ENCODE measurements at places on chromosomes 7 and 10.
A peak's percentile ranks its signal among the peaks of the same experiment; 100 is the strongest.

DNA sequence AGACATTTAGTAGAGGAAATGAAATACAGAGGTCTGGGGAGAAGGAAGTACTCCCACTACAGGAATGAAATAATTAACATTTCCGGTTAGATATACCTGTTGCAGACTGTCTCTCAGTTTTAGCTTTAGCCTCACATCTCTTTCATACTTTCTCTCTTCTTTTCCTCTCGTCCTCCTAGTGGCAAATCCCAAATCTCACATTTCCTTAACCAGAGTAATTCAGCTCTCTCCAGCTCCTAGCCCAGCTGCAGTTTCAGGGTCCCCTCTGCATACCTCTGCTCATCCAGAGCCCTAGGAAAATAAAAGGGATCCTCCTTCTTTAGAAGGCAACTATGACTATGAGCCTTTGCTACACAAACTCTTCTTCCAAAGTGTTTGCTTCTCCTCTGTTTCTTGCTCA, 643.2 kb downstream of the PHTF2 start:
- no peak for DNase-seq

GRCh38 chr7:124938128-124938527, 8.5 kb upstream of the POT1 start:
- no peak for DNase-seq

DNA sequence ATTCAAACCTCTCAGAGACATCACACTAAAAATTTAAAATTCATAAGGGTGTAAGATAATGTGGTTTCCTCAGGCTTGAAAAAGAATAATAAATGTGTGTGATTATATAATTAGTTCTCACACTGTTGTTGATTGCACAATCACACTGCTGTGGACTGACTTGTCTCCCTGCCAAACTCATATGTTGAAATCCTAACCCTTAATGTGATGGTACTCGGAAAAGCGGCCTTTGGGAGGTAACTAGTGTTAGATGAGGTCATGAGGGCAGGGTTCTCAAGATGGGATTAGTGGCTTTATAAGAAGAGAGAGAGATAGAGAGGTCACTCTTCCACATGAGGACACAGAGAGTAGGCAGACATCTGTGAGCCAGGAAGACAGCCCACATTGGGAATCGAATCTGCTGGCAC, 128.5 kb upstream of the COL1A2 start:
- DNase-seq = no peak

GRCh38 chr10:33760056-33760943, 425.8 kb upstream of the NRP1 start:
- DNase-seq = no peak

DNA sequence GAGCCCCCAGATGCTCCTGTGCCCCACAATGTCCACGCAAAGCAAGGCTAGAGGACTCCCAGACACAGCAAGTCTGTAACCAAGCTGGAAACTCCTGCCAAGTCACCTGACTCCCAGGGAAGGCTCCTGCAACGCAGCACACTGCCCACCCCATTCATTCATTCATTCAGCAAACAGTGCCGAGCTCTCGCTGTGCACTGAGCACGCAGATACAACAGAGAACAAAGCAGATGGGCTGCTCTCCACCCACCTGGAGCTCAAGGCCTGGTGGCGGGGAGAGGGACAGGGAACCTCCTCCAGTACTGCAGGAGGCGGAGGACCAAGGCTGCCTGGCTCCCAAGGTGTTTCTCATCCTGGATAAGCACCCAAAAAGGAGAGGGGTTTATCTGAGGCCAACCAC, 8.6 kb downstream of the KCNH2 start:
- DNase-seq = no peak

DNA sequence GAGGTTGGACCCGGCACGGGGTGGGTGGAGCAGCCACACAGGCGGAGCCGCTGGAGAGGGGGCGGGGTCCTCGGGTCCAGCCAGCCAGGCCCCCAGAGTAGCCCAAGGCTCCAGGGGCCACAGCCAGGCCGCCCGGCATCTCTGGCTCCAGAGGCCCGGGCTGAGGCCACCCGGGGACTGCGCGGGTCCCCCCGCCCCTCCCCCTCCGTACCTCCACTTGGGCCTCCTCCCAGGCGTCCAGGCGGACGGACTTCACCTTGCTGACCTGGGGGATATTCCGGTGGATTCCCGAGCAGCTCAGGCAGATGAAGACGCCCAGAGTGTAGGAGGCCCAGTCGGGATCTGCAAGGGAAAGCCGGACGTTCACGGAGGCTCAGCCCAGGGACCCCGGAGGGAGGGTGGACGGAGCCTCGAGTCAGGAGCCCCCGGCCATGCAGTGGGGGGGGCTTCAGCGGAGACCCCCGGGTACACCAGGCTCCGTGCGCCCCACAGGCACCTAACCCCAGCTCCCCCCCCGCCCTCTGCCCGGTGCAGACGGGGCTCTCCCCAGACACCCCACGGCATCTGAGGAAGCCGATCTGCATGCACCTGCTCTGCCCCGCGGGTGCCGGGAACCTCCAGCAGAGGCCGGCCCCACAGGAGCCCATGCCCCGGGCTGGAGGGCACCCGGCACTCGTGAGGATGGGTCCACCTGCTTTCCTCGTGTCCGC, 19.2 kb downstream of the ADAP1 start:
- DNase-seq = no peak

GRCh38 chr10:100901051-100901450, 11.7 kb upstream of the SLF2 start:
- no peak for DNase-seq

DNA sequence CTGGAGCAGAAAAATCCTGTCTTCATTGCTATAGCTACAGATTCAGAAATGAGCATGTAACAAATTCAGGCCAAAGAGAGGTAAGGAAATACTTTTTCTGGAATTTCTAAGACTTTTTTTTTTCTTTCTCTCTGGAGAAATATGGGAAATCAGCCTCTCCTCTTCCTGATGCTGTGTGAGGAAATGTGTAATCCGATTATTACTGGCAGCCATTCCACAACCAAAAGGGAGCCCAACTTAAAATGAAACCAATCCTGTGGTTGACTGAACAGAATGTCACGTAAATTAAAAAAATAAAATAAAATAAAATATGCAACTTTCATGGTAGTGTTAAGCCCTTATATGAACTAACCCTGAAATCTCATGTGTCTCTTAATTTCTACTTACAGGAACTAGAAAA, 10.7 kb upstream of the POT1 start:
- DNase-seq = no peak

DNA sequence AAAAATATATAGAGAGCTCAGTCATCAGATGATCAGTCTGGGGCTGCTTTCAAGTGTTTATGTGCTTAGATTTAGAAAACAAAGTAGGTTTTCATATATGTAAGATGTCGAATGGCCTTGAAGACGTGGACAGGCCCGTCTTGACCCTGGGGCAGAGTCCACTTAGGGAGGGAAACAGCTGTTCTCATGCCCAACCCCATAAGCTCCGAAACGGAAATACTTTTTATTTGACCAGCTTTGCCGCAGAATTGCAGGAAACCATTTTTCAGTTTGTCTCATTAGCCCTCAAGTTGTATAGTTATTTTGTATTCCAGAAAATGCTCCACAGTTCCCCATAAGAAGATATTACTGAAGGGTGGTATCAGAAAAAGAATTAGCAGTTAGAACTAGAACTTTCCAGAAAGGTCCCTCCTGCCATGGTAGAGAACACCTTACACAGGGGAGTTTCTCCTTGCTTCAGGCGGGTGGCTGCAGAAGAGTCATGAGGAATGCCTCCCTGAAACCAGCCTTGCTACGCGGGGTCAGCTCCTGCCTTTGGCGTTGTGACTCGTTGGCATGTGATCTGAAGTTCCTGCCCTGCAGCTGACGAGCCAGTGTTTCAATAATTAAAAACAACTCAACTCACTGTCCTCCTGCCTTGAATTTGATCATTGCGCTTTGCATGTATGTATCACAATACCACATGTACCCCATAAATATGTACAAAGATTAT, 192.7 kb downstream of the CELF2 start:
- DNase-seq = no peak

GRCh38 chr10:94217411-94217810, 145.3 kb downstream of the NOC3L start:
- DNase-seq = no peak

- DNase-seq = peak; percentile 30
These were observed 58.1 kb downstream of the FHIP2A start for GRCh38 chr10:114879541-114880158.

DNA sequence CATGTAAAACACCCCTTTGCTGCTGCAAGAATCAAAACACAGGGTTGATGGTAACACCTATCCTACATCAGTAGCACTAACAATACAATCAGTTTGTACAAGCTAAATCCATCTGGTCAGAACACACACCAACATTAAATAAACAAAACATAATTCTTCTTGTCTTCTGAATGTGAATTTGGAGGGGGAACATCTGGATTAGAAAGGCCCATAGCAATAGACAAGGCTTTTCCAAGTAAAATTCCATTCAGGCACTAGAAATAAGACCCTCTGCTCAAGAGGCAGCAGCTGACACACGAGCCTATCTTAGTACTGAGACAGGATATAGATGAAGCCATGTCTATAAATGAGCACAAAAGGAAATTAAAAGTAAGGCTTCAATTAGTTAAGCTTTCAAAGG, 839.9 kb upstream of the LRRTM3 start:
- no peak for DNase-seq

GRCh38 chr10:35950701-35951100, 308.6 kb upstream of the FZD8 start:
- DNase-seq = no peak

DNA sequence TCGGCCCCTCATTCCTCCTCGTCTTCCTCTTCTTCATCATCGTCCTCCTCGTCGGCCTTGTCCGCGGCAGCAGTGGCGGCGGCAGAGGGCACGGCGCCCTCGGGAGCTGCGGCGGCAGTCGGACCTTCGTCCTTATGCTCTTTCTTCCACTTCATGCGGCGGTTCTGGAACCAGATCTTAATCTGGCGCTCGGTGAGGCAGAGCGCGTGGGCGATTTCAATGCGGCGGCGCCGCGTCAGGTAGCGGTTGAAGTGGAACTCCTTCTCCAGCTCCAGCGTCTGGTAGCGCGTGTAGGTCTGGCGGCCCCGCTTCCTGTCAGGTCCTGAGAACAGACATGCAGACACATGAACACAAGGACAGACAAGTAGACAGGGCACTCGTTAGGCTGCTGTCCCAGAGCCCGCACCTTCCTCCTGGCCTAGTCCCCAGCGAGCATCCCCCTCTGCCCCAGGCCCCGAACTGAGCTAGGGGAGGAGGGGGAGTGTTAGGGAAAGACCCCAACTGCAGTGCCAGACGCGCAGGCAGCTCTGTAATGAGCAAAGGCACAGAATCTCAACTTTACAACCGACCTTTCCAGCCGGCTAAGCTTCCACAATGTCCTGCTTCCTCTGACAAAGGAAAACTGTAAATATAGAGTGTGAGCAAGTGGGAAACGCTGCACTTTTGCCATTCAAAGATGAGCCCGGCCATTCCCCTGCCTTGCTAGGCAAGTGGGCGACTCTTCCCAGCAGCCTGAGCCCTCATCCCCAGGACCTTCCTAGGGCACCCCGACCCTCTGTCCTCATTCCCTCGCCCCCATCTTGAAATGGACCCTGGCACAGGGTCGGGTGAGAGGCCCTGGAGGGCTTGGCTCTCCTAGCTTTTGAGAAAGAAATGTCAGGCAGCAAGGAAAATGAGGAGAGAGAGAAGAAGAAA, 1.3 kb downstream of the HOXA7 start:
- DNase-seq = peak; percentile 57

- DNase-seq = no peak
These were observed 5.5 kb downstream of the RASSF4 start for GRCh38 chr10:44965104-44965503.

DNA sequence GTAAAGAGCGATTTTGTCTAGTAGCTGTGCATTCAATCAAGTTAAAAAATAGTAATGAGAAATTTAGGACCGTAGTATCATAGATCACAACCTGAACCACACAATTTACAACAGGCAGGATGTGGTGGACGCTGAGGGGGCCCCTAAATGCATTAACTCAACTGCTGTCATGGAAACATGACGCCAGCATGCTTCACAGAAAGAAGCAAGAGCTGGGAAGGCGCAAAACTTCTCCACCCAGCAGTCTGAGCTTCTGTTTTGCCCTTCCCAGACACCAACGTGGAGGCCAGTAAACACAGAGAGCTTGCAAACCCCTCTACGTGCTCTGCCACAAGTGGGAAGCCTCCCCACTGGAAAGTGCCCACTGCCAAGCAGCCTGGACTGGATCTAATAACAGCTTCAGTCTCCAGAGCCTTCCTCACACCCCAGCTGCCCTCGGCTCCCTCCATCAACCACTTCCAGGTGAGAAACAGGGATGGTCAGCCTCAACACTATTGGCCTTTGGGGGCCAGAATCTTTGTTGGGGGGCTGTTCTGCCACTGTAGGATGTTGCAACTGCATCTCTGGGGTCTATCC, 151.8 kb downstream of the SFMBT2 start:
- peak; percentile 73 for DNase-seq

DNA sequence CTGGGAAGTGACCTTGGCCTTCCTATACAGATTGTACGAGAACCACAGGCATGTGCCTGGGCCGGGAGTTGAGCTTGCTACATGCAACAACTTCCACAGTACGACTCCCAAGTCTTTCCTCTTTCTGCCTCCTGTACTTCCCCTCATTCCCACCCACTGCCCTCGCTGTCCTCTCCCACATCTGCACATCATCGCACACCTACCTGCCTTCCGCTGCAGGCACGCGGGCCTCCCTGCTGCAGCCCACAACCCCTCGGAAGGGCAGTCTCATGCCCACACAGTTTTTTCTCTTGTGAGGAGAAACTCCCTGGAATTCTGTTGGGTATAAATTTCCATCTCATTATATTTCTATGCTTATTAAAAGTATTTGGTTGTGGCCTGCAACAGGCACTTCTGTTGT, 117.2 kb downstream of the ACTR3B start:
- no peak for DNase-seq

DNA sequence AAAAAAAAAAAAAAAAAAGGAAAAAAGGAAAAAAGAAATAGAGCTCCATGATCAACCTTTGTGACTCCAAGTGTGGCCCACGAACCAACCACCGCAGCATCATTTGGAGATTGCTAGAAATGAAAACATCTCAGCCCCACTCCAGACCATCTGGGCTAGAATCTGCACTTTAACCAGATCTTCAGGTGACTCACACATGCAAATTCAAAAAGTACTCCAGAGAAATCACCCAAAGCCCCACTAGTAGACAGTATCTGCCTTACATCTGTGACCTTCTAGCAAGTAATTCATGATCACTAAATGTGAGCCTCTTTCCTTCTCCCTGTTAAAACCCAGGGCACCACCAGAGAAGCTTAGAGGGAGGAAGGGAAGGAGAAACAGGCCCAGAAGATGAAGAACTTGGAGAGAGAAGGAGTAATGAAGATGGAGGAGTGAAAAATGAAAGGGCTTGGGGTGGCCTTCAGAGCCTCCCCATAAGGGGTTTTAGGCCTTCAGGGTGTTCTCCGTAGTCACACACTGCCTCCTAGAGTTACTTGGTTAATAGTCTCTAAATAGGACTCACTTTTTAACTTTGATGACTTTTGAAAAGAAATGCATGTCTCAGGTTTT, 94.0 kb downstream of the SLC37A3 start:
- DNase-seq = peak; percentile 34

DNA sequence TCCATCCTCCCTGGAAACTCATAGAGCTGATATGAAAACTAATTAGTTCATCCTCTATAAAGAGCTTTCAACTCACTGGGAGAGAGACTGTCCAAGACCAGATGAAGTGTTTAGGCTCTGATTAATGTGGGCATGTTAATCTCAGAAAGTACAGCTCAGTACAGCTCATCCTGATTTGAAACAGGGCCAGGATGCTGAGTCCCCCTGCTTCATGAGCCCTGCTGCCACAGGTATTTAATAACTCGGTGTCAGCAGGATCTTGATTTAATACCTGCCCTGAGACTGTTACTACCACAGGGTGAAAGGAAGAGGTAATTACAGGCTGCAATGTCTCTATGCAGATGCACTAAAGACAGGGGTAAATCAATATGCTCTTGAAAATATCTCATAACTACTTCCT, 10.8 kb downstream of the LMOD2 start:
- no peak for DNase-seq
